NCI-H187 (cell line): ENCODE measurements at places on chromosomes 1 and 21.
A peak's percentile ranks its signal among the peaks of the same experiment; 100 is the strongest.

GRCh38 chr1:25914074-25914995 lies 8.1 kb upstream of the STMN1 start:
- DNase-seq, result no peak

- no peak for DNase-seq
These were observed 123.5 kb upstream of the CXADR start for GRCh38 chr21:17389311-17389710.

- no peak for DNase-seq
These were observed 12.0 kb upstream of the FMO2 start for GRCh38 chr1:171173069-171173468.

DNA sequence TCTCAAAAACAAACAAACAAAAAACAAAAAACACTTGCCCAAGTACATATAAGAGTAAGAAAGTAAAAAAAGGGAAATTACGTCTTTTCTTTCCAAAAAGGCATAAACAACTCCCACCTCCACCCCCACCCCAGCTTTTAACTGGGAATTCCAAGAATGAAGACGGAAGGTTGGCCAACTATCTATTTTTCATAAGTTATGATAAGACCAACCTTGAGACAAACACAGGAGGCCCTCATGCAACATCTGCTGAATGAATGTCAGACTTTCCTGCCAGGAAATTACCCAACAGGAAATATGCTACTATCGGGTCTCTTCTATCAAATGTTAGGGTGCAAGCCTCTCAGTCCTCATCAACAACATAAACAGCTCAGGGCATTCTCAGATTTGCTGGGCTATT lies 1.9 kb downstream of the BSDC1 start:
- DNase-seq, result no peak

DNA sequence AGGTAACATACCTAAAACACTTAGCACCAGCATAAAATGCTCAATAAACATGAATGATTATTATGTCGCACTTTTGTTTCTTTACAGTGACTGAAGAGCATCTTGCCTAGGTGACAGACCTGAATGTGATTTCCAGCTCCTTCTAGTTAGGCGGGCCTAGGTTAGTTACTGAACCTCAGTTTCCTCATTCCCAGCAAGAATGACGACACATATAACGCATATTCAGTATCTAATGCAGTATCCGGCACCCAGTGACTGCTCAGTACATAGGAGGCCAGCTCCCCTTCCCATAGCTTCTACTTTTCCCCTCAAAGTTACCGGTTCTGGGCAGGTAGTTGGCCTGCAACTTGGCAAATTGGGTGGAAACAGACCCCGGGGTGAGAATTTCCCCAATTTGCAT lies 763 bp downstream of the AUNIP start:
- DNase-seq, result no peak

- no peak for DNase-seq
These were observed 101.4 kb downstream of the PIK3R3 start for GRCh38 chr1:46030876-46031660.

DNA sequence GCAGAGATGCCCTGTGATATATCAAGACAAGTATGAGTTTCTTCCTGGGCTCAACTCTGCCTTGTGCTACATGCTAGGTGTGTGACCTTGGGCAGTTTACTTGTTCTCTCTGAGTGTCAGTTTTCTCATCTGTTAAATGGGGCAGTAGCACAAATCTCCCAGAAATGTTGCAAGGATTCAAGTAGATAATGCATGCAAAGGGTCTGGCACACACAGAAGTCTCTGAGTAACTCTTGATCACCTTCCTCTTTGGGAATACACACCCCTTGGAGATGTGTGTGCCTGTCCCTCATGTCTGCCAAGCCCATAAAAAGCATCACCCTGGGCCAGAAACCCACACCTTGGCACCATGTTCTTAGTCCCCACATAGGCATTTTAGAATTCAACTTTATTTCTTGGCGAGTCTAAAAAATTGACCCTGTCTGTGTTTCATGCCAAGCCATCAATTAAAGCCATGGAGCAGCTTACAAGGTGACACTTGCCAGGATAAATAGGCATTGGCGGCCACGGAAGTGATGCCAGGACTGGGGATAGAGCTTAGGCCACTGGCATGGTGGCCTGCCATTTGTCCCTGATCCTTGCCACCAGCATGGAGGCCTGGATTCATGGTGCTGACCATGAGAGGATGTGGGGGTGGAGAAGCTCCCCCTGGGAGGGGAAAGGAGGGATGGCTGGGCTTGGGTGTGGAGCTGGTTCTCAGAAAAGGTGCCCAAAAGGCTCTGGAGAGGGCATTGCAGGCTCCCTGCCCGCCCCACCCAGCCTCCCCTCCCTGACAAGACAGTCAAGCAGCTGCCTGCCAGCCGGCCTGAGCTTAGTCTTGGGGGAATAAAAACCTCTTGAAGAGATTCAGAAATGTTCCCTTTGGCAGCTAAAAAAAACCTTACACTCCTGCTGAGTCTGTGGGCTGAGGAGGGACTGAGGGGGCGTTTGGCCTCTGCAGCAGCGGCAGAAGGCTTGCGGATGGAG lies 118.0 kb upstream of the IPO9 start:
- no peak for DNase-seq

- DNase-seq, result no peak
These were observed 120.8 kb upstream of the ADGRL2 start for GRCh38 chr1:81679942-81680341.

DNA sequence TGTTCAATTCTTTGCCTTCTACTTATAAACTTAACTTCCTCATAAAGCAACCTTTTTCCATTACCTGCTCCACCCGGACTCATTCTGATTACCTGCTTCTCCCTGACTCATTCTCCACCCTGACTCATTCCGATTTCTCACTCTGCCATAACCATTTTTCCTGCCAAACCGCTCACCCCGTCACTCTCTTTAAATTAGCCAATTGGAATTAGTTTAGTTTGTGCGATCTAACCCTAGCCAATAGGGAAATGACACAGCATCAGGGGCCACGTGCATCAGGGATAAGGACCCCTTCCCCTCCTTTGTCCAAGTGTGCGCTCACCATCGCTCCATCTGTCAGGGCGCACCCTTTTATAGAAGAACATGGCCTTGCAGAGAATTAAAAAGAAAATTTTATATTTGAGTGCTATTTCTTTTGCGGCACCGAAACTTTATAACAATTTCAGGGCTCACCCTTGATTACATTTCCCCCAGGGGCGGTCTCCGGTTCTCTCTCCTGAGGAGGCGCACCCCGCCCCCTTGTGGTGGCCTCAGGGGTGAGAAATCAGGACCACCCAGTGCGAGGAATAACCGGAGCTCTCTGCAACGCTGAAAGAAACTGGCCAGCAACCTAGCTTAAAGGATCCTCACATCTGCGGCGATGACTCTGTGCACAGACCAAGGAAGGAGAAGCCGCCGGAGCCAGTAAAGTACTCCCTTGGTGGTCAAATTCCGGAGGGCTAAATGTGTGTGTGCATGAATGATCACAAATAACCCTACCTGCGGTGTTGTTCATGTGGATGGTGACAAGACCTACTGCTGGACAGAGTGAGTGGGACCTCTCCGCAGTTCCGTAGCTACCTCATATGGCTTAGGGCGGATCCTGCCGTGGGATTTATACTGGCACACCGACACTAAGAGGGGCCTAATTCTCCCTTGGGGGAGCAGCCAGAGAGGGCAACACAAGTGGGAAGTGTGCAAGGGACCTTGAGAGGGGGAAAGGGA lies 30.3 kb upstream of the CBR3 start:
- no peak for DNase-seq

DNA sequence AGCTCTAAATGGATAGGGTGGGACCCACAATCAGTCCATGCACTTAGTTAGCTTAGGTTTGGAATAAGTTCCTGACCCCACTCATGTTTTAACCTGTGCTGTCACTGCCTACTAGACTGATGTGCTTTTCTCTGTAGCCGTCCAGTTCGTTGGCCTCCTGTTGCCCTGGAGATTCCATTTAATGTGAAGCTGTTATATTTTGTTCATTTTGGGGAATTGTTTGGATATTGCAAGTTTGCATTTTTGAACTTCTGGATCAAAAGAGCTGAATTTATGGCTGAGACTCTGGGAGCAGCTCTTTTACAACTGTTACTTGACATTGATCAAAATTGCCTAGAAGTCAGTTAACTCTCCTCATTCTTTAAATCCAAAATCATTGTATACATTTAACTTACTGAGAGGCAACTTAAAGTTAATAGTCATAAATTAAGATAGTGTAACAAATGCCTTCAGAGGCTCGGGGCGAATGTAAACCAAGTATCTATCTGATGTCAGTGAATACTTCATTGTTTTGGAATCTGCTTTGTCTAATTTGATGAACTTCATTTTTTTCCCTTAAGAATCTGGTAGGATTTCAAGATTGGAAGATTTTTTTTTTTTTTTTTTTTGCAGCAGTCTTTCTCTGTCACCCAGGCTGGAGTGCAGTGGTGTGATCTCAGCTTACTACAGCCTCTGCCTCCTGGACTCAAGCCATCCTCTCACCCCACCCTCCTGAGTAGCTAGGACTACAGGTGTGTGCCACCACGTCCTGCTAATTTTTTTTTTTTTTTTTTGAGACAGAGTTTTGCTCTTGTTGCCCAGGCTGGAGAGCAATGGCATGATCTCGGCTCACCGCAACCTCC lies 38.1 kb downstream of the MIGA1 start:
- no peak for DNase-seq

DNA sequence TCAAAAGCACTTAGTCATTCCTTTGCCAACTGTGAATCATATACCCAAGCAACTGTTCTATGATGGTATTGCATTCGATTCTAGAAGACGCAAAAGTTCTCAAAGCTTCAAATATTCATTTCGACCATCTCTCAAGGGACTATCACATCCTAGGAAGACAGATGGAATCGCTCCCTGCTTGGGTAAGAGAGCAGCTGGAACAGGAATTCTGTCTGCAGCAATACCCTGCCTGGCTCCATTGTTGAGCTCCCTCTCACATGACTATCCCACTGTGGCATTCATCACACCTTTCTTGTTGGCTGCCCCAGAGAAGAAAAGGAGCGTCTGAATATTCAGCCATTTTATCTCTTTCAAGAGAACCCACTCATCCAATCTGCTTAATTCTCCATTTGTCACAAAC lies 397.7 kb downstream of the NTNG1 start:
- DNase-seq, result no peak

DNA sequence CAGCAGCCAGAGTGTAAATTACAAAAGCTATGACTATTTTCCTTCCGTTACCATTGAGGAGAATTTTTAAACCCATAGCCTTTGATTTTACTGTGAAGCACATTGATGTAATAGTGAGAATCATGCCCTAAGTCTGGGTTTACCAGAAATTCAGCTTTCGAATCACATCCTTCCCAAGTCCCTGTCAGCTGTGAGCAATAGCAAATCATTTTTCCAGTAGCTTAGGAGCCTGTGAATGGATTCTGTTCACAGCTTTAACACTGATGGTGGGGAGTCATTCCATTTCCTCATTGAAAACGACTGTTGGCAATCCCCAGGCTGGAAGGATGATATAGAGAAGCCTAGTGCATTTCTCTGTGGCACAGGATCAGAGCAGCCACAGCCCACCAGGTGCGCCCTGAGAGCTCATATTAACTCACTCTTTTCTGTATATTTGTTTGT lies 82.2 kb upstream of the C1orf105 start:
- DNase-seq, result no peak

GRCh38 chr1:213103377-213104306 lies 52.6 kb downstream of the RPS6KC1 start:
- no peak for DNase-seq

DNA sequence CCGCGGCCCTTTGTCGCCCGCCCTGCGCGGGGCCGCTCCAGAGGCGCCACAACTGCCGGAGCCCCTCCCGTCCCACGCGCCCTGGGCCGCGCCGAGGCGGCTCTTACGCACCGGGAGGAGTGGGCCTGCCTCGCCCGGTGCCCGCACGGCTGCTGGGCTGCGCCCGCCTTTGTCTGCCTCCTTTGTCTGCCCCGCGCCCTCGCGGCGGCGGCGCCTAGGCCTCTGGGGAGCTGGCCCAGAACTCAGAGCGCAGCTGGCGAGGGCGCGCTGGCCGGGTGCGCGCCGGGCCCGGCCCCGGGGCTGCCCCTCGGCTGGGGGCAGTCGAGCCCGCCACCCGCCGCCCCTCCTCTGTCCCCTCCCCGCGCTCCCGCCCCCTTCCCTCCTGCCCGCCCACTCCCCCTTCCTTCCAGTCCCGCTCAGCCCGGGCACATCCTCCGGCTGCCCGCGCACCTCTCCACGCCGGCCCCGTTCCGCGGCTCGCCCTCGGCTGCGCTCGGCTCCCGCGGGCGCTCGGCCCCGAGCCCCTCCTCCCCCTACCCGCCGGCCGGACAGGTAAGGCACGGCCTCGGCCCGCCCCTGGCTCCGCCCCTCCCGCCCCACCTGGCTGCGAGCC lies at the start of gene DRAXIN:
TSS of gene DRAXIN (plus strand) at position 409 of the 613 bp plus-strand sequence. CDS start 14,549 bp downstream, outside the sequence.
- DNase-seq, result no peak

- DNase-seq, result no peak
These were observed 437.4 kb downstream of the CAMTA1 start for GRCh38 chr1:7222695-7223015.

- DNase-seq, result no peak
These were observed 24.4 kb downstream of the PCP4L1 start for GRCh38 chr1:161282991-161283390.

GRCh38 chr1:204254031-204254661 lies 40.4 kb upstream of the GOLT1A start:
- DNase-seq, result no peak

GRCh38 chr1:221276896-221277409 lies 397.7 kb downstream of the HLX start:
- DNase-seq, result no peak

DNA sequence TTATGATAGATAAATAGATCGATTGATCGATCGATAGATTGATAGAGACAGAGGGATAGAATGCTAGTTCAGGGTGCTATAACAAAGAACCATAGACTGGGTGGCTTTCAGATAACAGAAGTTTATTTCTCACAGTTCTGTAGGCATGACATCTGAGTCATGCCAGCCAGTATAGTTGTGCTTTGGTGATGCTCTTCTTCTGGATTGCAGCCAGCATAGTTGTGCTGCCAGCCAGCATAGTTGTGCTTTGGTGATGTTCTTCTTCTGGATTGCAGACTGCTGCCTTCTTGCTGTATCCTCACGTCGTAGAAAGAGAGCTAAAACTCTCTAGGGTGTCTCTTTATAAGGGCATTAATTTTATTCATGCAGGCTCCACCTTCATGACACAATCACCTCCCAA lies 860.8 kb downstream of the BRINP3 start:
- no peak for DNase-seq

- DNase-seq, result no peak
These were observed 569 bp upstream of the WARS2 start for GRCh38 chr1:119141020-119141424.

- peak; percentile 83 for DNase-seq
These were observed at the start of gene SCAF4 for GRCh38 chr21:31731857-31732596. SCAF4 (minus strand) TSS chr21:31732118; CDS start chr21:31731692, 426 bp downstream.

DNA sequence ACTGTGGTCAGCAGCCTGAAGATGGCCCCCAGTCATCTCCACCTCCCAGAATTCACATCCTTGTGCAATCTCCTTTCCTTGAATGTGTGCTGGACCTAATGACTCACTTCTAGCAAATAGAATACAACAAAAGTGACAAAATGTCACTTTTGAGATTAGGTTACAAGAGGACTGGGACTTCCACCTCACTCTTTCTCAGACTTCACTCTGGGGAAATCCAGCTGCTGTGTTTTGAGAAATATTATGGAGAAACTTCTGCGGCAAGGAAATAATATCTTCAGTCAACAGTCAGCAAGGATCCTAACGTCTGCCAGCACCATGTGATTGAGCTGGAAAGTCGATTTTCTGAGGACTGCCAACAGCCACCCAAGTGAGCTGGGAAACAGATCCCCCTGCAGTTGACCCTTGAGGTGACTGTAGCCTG lies 70.5 kb upstream of the GADD45A start:
- no peak for DNase-seq
